Activated CD4-positive, alpha-beta T cell treated with anti-CD3 and anti-CD28 coated beads, Interleukin-2, amount 10 ng/mL, durations not matched to agents 24 days and 14 days (primary cell): ENCODE measurements at places on chromosomes 4 and X. TPM values are rescaled to one million over a fixed set of nuclear protein-coding genes. Genes with fewer than 3 reads are reported as not detected.

DNA sequence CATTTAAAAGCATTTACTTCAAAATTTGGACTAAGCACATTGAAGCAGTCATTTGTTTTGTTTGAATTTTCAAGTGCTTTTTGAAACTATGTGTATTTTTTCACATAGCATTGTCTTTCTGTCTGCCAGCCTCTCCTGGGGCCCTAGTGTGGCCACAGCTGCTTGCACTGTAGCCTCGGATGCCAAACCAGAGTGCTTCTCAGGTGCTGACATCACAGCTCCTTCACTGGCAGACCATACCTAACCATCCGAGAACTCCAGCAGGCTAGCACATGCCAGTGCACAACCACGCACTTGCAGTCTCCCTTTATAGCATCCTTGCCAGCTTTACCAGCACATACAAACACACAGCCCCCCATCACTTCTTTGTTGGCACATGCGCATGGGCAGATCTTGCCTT is 1019.7 kb downstream of the STPG2 start:
- no peaks in the 10 kb centered on the region for H3K36me3 ChIP-seq
- H3K27me3 ChIP-seq: no peaks in the 10 kb centered on the region
- H3K4me3 ChIP-seq: no peak overlapping the region
- H3K4me1 ChIP-seq: no peaks in the 10 kb centered on the region
- no peak for DNase-seq
- no peak overlapping the region for H3K27ac ChIP-seq

- no peak overlapping the region for H3K27ac ChIP-seq
- peaks cover 33% of the 10 kb centered on the region for H3K36me3 ChIP-seq
- H3K4me1 ChIP-seq: peaks cover 41% of the 10 kb centered on the region
- no peak for DNase-seq
These were observed 11.6 kb downstream of the JAKMIP1 start for GRCh38 chr4:6188687-6189305.

GRCh38 chr4:26048950-26049349 is 134.9 kb downstream of the SMIM20 start:
- H3K27ac ChIP-seq: no peak overlapping the region
- H3K27me3 ChIP-seq: peaks cover 11% of the 10 kb centered on the region
- H3K36me3 ChIP-seq: no peaks in the 10 kb centered on the region
- no peak for DNase-seq
- no peak overlapping the region for H3K4me3 ChIP-seq
- peaks cover 12% of the 10 kb centered on the region for H3K4me1 ChIP-seq

GRCh38 chr4:150366487-150366999 is 215.4 kb upstream of the MAB21L2 start:
- no peak overlapping the region for H3K27ac ChIP-seq
- peaks cover 10% of the 10 kb centered on the region for H3K4me1 ChIP-seq
- no peak overlapping the region for H3K4me3 ChIP-seq
- DNase-seq: no peak
- no peaks in the 10 kb centered on the region for H3K27me3 ChIP-seq
- H3K36me3 ChIP-seq: no peaks in the 10 kb centered on the region

GRCh38 chr4:90876296-90876695 is 749.1 kb downstream of the CCSER1 start:
- H3K27ac ChIP-seq: no peak overlapping the region
- H3K4me1 ChIP-seq: no peaks in the 10 kb centered on the region
- H3K27me3 ChIP-seq: no peaks in the 10 kb centered on the region

- H3K27me3 ChIP-seq: peaks cover 3% of the 10 kb centered on the region
- H3K27ac ChIP-seq: no peak overlapping the region
- no peak overlapping the region for H3K4me3 ChIP-seq
- no peaks in the 10 kb centered on the region for H3K4me1 ChIP-seq
These were observed 21.4 kb downstream of the SOD3 start for GRCh38 chr4:24816797-24817196.

DNA sequence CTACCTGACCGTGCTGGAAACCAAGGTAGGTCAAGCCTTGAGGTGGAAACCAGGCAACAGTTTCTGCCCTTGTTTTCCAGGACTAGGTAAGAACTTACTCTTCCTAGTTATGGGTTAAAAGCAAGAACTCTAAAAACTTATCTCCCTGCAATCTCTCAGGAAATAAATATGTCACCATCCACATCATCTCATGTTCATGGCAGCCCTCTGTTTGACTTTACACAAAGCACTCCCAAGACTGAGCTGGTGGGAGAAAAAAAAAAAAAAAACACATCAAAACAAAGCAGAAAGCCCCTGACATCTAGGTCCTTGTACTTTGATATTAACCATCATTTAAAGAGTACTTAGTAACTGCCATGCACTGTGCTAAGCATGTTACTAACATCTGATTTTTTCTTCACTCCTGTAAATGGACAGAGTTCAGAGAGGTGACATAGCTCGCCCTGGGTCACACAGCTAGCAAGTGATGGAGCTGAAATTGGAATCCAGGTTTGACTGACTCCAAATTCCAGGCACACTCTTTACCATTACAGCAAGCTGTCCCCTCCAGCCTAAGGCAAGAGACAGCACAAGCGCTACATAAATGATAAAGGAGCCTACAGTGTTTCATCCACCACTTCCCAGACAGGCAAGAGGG is 102.8 kb upstream of the NOCT start:
- DNase-seq: no peak
- no peaks in the 10 kb centered on the region for H3K36me3 ChIP-seq
- no peak overlapping the region for H3K4me3 ChIP-seq
- no peaks in the 10 kb centered on the region for H3K4me1 ChIP-seq
- no peak overlapping the region for H3K27ac ChIP-seq
- peaks cover 10% of the 10 kb centered on the region for H3K27me3 ChIP-seq

DNA sequence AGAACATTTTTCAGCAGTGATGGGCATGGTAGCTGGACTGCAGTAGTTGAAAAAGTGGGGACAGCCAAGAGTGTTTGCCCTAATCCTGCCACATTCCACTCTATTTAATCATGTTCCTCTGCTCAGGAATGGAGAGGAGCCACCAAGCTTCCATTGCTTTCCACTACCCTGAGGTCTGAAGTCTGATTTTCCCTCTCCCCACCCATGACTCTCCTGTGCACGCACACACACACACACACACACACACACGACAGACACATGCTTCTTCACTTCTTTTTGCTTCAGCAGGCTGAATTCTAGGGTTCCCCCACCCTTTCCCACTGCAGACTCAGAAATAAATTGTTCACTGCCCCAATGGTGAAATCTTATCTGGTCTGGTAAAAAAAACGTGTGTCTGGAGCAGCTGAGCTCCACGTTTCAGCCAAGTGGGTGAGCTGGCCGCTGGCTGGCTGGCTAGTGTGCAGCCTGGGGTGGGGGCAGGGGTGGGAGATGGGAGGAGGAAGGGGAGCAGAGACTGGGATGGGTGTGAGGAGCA is 142.7 kb upstream of the NALF2 start:
- no peaks in the 10 kb centered on the region for H3K27me3 ChIP-seq
- no peak for DNase-seq
- H3K4me3 ChIP-seq: no peak overlapping the region
- H3K36me3 ChIP-seq: no peaks in the 10 kb centered on the region

GRCh38 chr4:125315576-125316400 is 1.0 kb downstream of the FAT4 start:
- H3K36me3 ChIP-seq: no peaks in the 10 kb centered on the region
- H3K4me1 ChIP-seq: peaks cover 18% of the 10 kb centered on the region
- H3K27me3 ChIP-seq: peaks cover 53% of the 10 kb centered on the region
- H3K4me3 ChIP-seq: peak overlapping the region; percentile 89
- no peak overlapping the region for H3K27ac ChIP-seq
- peak; percentile 70 for DNase-seq

- no peaks in the 10 kb centered on the region for H3K4me1 ChIP-seq
- H3K27me3 ChIP-seq: no peaks in the 10 kb centered on the region
- DNase-seq: no peak
- H3K4me3 ChIP-seq: no peak overlapping the region
These were observed 16.8 kb downstream of the CCDC149 start for GRCh38 chr4:24896056-24896455.

- H3K4me3 ChIP-seq: no peak overlapping the region
- H3K36me3 ChIP-seq: no peaks in the 10 kb centered on the region
- H3K27me3 ChIP-seq: peaks cover 8% of the 10 kb centered on the region
- DNase-seq: no peak
- H3K4me1 ChIP-seq: no peaks in the 10 kb centered on the region
These were observed 157.3 kb upstream of the TET2 start for GRCh38 chr4:104989371-104989770.

GRCh38 chr4:2070421-2071251 is 11.5 kb downstream of the NAT8L start:
- H3K4me1 ChIP-seq: no peaks in the 10 kb centered on the region
- no peak for DNase-seq
- H3K4me3 ChIP-seq: no peak overlapping the region
- H3K36me3 ChIP-seq: no peaks in the 10 kb centered on the region
- H3K27me3 ChIP-seq: no peaks in the 10 kb centered on the region

- no peak overlapping the region for H3K27ac ChIP-seq
- H3K4me3 ChIP-seq: no peak overlapping the region
- no peak for DNase-seq
- peaks cover 27% of the 10 kb centered on the region for H3K36me3 ChIP-seq
These were observed 4.3 kb downstream of the MAEA start for GRCh38 chr4:1293991-1294390.

DNA sequence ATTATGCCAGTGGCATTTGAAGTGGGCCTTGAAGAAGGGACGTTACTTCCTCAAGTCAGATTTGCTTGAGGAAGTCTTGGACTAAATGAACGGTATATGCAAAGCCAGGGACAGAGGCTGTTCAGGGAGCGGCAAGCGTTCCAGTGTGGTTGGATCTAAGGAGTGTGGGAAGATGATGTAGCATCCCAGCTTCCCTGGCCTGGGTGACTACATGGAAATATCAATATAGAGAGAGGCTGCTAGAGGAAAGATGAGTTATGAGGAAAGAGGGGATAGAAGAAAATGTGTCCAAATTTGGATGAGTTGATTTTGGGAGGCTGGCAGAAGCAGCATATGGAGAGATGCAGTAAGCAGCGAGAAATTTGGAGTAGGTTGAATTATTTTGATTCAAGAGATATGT is 432.5 kb upstream of the TENM3 start:
- no peak overlapping the region for H3K27ac ChIP-seq
- no peaks in the 10 kb centered on the region for H3K36me3 ChIP-seq
- H3K27me3 ChIP-seq: no peaks in the 10 kb centered on the region
- no peak overlapping the region for H3K4me3 ChIP-seq
- H3K4me1 ChIP-seq: no peaks in the 10 kb centered on the region
- no peak for DNase-seq

DNA sequence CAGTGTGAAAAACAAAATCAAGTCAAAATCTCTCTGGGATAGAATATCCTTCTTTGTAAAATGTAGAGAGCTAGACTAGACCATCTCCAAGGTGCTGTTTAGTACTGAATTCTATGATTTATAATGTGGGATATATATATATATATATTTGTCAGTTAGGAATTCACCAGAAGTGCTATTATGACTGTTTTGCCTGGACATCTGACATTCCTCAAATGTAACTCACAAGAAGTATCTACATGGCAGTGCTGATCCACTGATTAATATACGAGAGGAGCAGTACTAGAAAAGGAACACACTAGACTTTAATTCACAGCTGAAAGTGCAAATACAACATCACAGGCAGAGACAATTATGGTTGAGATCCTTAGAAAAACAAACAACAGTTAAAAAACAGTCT is 208.9 kb downstream of the GBA3 start:
- H3K4me3 ChIP-seq: no peak overlapping the region
- H3K27ac ChIP-seq: no peak overlapping the region
- no peaks in the 10 kb centered on the region for H3K36me3 ChIP-seq
- no peak for DNase-seq

DNA sequence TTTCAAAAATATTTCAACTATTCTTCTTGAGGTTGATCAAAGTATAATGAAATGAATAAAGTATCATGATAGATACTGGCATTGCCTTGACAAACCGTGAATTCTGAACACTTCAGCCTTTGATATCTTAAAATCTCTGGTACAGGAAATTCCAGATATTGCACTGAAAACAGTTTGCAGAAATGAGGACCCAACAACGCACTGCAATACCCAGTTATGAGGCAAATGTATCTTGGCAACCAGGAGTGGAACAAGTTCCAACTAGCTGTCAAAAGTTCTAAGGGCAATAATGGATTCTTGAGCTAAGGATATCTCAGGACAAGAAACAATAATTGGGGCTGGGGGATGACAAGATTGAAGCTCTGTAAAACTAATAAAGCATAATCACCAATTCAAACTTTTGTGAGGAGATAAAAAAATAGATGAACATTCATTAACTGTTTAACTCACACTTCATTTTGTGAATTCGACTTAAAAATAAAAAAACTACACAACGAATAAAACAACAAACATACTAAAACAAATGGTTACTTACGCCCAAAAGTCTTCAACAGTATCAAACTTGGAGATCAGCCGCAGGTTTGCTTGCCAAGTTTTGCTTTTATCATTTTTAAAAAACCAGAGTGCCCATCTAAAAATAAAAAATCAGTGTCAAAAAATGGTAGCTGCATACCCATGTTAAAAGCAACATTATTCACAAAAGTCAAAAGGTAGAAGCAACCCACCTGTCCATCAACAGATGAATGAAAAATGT is 38.1 kb downstream of the EIF4E start:
- H3K4me3 ChIP-seq: no peak overlapping the region
- no peaks in the 10 kb centered on the region for H3K27me3 ChIP-seq
- no peak overlapping the region for H3K27ac ChIP-seq
- no peak for DNase-seq

DNA sequence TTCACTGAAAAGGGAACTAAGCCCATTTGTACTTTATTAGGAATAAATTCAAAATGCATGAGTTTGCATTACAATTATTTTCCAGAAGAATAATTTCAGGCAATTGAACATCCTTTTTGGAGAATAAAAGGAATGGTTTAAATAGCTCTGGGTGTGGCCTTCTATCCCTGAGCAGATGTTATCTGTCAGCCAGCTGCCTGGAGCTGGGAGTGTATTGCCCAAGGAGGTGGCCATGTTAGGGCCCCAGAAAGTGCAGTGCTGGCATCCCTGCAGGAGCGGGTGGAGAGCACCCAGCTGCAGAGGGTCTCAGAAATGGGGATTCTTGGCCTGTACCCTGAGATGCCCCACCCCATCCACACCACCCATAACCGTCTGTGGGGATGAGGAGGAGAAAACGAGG is 21.6 kb upstream of the VEGFD start:
- no peaks in the 10 kb centered on the region for H3K36me3 ChIP-seq
- H3K27ac ChIP-seq: no peak overlapping the region
- no peaks in the 10 kb centered on the region for H3K27me3 ChIP-seq
- DNase-seq: no peak

Gene ZNF595
- total RNA-seq: 3.9 and 4.4 TPM in 2 replicates

Gene MAGEA2B
- not detected in 2 replicates for total RNA-seq

Gene DMP1
- not detected in 2 replicates for total RNA-seq

Gene VEGFC
- not detected in 2 replicates for total RNA-seq

Gene STS
- total RNA-seq: 0.86 and 1.0 TPM in 2 replicates

Gene NKX6-1
- total RNA-seq: not detected in 2 replicates

Gene DCAF8L2
- total RNA-seq: not detected in 2 replicates

Gene PLP1
- not detected in 2 replicates for total RNA-seq

Gene ENPP6
- 0.61 and 1.2 TPM in 2 replicates for total RNA-seq

Gene ARMCX4
- total RNA-seq: 3.1 and 4.2 TPM in 2 replicates

Gene MSANTD1
- 0.62 and 0.70 TPM in 2 replicates for total RNA-seq

Gene DUSP21
- total RNA-seq: not detected in 2 replicates
